Heart left ventricle (tissue), 16 donors: ENCODE measurements at places on chromosomes 2 and 18.

- H3K27ac ChIP-seq: no peak overlapping the region
- H3K36me3 ChIP-seq: no peaks in the 10 kb centered on the region
- no peak for DNase-seq
- H3K4me3 ChIP-seq: no peak overlapping the region
- no peaks in the 10 kb centered on the region for H3K4me1 ChIP-seq
These were observed 34.7 kb downstream of the RBKS start for GRCh38 chr2:27855476-27855875.

GRCh38 chr18:68733707-68734106 is 18.8 kb upstream of the TMX3 start:
- DNase-seq: no peak
- H3K4me3 ChIP-seq: no peak overlapping the region
- no peaks in the 10 kb centered on the region for H3K36me3 ChIP-seq
- H3K27ac ChIP-seq: no peak overlapping the region
- H3K27me3 ChIP-seq: no peaks in the 10 kb centered on the region

DNA sequence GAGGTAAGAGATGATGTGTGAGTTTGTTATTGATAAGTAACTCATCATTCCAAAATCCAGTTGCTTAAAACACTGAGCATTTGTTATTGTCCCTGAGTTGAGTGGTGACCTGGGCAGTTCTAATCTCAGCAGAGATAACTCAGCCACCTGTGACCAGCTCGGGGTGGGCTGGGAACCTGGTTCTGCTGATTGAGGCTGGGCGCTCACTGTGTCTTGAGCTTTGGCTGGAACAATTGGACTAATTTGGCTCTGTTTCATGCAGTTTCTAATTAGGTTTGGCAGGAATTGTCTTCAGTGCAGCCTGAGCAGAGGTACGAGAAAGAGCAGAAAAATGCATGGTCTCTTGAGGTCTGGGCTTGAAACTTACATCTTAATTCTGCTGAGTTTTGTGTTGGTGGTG is 144.7 kb downstream of the RNF144A start:
- no peaks in the 10 kb centered on the region for H3K36me3 ChIP-seq
- no peak for DNase-seq
- H3K4me1 ChIP-seq: no peaks in the 10 kb centered on the region
- no peaks in the 10 kb centered on the region for H3K27me3 ChIP-seq
- no peak overlapping the region for H3K4me3 ChIP-seq

DNA sequence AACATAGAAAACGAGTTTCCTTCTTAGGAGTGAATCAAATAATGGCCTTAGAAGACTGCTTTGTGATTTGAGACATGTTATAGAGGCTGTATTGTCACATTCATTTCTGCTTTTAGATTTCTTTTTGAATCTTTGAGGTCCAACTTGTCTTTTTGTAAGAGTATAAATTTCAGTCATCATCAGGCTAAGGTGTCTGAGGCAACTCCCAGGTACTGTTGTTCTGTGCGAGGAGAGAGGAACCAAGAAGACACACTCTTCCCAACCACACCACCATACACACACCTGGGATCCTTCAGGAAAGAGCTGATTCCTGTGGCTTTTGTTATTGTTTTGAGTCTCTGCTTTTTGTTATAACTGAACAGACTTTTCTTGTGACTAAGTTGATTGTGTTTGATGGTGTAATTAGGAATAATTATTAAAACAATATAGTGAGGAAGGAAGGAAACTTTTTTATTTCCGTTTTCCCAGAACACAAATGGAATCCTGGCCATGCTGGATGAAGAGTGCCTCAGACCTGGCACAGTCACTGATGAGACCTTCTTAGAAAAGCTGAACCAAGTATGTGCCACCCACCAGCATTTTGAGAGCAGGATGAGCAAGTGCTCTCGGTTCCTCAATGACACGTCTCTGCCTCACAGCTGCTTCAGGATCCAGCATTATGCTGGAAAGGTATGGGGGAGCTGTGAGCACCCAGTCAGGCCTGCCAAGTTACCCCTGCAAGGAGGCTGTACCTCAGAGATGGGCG is 140.4 kb downstream of the MYO1B start:
- no peaks in the 10 kb centered on the region for H3K27me3 ChIP-seq
- H3K36me3 ChIP-seq: no peaks in the 10 kb centered on the region
- no peak overlapping the region for H3K4me3 ChIP-seq

DNA sequence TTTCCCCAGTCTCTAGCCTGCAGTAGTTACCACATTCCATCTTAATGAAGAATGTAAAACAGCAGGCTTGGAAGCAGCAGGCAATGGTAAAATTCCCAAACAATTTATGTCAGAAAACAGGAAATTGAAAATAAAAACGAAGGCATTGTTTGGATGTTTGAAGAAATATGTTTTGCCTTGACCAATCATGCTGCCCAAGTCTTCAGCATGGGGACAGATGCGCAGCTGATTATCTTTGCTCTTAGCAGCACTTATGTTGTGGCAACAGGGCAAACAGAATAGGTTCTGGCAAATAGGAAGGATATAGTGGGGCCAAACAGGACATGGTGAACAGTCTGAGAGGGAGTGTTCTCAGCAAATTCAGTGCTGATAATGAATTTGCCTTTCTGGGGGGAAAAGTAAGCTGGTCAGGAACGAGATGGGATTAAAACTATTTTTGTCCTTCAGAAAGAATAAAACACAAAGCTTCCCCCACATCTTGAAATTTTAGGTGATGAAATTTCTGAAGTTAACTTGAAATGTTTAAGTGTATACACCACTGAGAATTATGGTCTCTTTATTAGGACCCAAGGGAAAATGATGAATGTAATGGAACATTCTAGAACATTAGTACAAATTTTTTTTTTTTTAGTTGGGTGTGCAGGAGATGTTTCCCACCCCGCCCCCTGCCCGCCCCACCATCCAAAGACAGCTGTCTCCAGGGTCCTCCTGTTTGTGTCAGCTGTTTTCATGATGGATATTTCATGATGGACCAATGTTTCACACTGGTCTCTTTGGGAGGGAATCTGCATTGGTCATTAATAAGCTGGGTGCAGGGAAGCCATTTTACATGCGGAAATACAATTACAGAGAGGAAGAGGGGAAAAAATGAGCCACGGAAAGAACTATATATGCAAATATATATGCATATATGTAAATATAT is 239.5 kb upstream of the REV1 start:
- no peaks in the 10 kb centered on the region for H3K36me3 ChIP-seq
- H3K27ac ChIP-seq: no peak overlapping the region
- H3K4me1 ChIP-seq: peaks cover 7% of the 10 kb centered on the region
- H3K4me3 ChIP-seq: no peak overlapping the region
- H3K27me3 ChIP-seq: no peaks in the 10 kb centered on the region
- DNase-seq: no peak

- H3K27ac ChIP-seq: no peak overlapping the region
- no peak for DNase-seq
- no peaks in the 10 kb centered on the region for H3K36me3 ChIP-seq
These were observed 143.0 kb upstream of the MYCN start for GRCh38 chr2:15797231-15797938.
